ENCODE measurements at places on chromosomes 5 and 9. TPM values are rescaled to one million over a fixed set of nuclear protein-coding genes. Genes with fewer than 3 reads are reported as not detected.

The LMBRD2 gene
- 9.3 TPM for total RNA-seq

The MAMDC4 gene
- total RNA-seq = 12.9 TPM

The C9orf50 gene
- total RNA-seq = not detected

The ASPN gene
- not detected for total RNA-seq

The RAD50 gene
- 45.2 TPM for total RNA-seq

The PCDHA10 gene
- total RNA-seq = not detected

The RNF224 gene
- not detected for total RNA-seq

The ADAMTS19 gene
- not detected for total RNA-seq

The POU5F2 gene
- 0.28 TPM for total RNA-seq

The IL4 gene
- 6.8 TPM for total RNA-seq

The CNTLN gene
- total RNA-seq = 0.20 TPM

The WNT8A gene
- not detected for total RNA-seq

The ATP10B gene
- not detected for total RNA-seq

The OSMR gene
- not detected for total RNA-seq

The IRX1 gene
- total RNA-seq = not detected

The GTF2H2 gene
- total RNA-seq = 47.9 TPM

The PHF24 gene
- 0.04 TPM for total RNA-seq

The IGIP gene
- total RNA-seq = 4.1 TPM

The BNC2 gene
- total RNA-seq = not detected

The CEP120 gene
- total RNA-seq = 23.5 TPM

The C1QTNF2 gene
- not detected for total RNA-seq

The KLF4 gene
- 0.37 TPM for total RNA-seq

The ANGPTL2 gene
- not detected for total RNA-seq

The PLAC8L1 gene
- 0.96 TPM for total RNA-seq

The TIMD4 gene
- 0.60 TPM for total RNA-seq

The PHPT1 gene
- 110 TPM for total RNA-seq

The TEX10 gene
- 34.1 TPM for total RNA-seq

The SLC6A3 gene
- total RNA-seq = not detected

The CKMT2 gene
- not detected for total RNA-seq

The NR2F1 gene
- not detected for total RNA-seq

The ANKRD33B gene
- 32.7 TPM for total RNA-seq

The RNF44 gene
- total RNA-seq = 54.6 TPM

The PCDHA4 gene
- not detected for total RNA-seq

The CDH10 gene
- not detected for total RNA-seq

The CNTNAP3B gene
- not detected for total RNA-seq

The TLR4 gene
- 0.48 TPM for total RNA-seq

The CDC20B gene
- not detected for total RNA-seq

The TSSK1B gene
- not detected for total RNA-seq

The IFNA13 gene
- total RNA-seq = not detected

The BTNL9 gene
- not detected for total RNA-seq

The UBTD2 gene
- 7.5 TPM for total RNA-seq

The MYORG gene
- total RNA-seq = 2.3 TPM

The C8G gene
- total RNA-seq = not detected

The NAA35 gene
- total RNA-seq = 32.8 TPM

The SPINK6 gene
- not detected for total RNA-seq

The SLC27A6 gene
- total RNA-seq = not detected

The SPINK7 gene
- total RNA-seq = not detected

The FCN2 gene
- total RNA-seq = not detected

The FOXI1 gene
- total RNA-seq = not detected

The TAL2 gene
- total RNA-seq = 0.51 TPM

The DIPK1B gene
- not detected for total RNA-seq

The ABITRAM gene
- 15.1 TPM for total RNA-seq

The IL13 gene
- 69.0 TPM for total RNA-seq

The SARDH gene
- total RNA-seq = 1.3 TPM

The PCDH12 gene
- total RNA-seq = 0.88 TPM

The DBH gene
- total RNA-seq = not detected

The SHISAL2B gene
- not detected for total RNA-seq

The GLT6D1 gene
- not detected for total RNA-seq
